Foreskin keratinocyte (primary cell): ENCODE measurements at places on chromosomes 5 and 9. TPM values are rescaled to one million over a fixed set of nuclear protein-coding genes. Genes with fewer than 3 reads are reported as not detected.

- DNase-seq = no peak
These were observed 56.7 kb upstream of the EQTN start for GRCh38 chr9:27353474-27354229.

DNA sequence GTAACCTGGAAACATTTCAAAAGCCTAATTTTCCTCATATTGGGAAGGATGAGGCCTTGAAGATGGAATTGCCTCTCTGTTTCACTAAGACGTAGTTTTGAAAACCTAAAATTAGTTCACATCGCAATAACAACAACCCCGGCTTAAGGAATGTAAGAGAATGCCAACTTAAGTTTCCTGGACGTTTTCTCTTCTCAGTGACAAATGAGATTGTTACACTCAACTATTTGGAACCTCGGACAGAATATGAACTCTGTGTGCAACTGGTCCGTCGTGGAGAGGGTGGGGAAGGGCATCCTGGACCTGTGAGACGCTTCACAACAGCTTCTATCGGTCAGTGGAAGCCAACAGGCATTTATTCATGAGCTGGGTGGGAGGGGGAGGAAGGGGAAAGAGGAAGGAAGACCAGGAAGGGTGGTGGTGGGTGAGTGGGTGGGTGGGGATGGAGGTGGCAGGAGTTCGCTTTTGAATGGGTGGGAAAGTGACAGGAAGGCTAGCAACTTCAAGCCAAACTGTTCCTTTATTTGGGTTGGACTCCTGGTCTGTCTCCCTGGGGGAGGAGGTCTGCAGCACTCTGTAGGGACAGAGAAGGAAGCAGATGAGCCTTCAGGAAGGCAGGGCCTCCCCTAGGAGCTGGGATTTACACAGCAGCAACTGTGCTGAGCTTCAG lies 83.4 kb downstream of the TEK start:
- no peak for DNase-seq

DNA sequence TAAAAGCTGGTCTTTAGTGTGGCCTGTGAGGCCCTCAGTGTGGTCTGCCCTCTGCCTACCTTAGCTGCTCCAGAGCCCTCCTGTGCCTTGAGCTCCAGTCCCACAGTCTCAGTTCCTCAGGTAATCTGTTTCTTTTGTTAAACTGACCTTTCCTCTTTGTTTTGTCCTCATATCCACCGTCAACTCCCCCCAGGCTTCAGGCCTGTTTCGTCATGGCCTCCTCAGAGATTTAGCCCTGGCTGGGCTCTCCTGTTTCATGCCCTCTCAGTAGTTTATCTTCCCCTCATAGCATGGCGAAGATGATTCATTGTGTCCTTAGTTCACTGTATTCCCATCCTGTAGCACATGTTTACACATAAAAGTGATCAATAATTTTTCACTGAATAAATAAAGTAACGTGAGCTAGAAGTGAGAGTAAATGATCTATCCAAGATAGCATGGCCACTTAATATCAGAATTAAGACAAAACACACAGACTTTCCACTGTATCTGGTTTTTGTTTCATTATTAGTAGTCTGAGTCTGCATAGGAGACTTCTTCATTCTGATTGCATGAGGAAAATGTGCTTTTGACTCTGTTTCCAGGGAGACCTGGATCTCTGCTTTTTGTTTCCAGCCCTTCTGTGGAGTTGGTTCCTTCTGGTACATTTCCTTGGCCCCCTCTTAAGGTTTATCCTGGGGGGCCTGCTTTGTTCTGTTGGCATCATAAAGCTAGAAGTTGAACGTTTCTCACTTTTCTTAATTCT lies 70.5 kb downstream of the SNX24 start:
- DNase-seq = no peak

DNA sequence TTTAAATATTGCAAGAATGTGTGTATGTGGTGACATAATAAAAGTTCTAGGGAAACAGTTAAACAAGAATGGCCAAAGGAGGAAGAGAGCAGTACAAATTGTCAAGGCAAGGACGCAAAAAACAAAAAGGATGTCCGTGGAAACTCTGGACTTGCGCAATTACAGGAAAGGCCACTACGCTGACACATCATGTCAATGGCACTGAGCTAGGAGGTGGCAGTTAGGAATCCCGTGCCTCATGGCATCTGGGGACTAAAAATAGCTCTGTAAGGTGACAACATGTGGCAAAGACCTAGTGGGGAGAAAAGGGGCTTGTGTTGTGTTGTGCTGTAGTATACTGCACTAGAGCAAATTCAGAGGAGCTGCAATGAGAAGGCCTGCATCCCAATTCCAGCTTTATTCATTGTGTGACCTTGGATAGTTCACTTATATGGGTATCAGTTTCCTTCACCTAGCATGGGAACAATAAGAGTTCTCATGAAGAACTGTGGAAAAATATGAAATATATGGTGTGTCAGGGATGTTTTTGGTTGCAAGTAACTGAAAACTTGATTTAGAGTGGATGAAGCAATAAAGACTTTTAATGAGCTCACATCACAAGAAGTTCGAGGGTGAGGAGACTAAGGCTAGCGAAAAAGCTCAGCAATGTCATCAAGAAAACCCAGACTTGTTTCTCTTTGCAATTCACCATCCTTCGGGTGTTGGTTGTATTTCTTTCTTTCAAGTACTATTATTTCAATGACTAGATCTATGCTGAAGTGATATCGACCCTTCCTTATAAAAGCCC lies 124.1 kb upstream of the STC2 start:
- DNase-seq = no peak

GRCh38 chr9:101398930-101399642 lies 435 bp downstream of the ZNF189 start:
- no peak for DNase-seq

Gene LIX1
- not detected in 2 replicates for polyA plus RNA-seq

GRCh38 chr5:121982146-121982892 lies 20.5 kb downstream of the SRFBP1 start:
- no peak for DNase-seq

DNA sequence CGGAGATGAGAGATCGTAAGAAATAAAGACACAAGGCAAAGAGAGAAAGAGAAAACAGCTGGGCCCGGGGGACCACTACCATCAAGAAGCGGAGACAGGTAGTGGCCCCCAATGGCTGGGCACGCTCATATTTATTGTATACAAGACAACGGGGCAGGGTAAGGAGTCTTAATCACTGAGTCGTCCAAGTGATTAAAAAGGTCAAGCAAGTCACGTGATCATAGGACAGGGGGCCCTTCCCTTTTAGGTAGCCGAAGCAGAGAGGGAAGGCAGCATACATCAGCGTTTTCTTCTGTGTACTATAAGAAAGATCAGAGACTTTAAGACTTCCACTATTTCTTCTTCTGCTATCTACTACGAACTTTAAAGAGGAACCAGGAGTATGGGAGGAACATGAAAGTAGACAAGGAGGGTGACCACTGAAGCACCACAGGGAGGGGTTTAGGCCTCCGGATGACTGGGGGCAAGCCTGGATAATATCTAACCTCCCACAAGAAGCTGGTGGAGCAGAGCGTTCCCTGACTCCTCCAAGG lies 24.6 kb upstream of the QSOX2 start:
- DNase-seq = no peak
